Dorsolateral prefrontal cortex (tissue), 122 donors: ENCODE measurements at places on chromosomes 7 and 10. TPM values are rescaled to one million over a fixed set of nuclear protein-coding genes. Genes with fewer than 3 reads are reported as not detected.

GRCh38 chr10:101840102-101840684 lies 3.4 kb downstream of the KCNIP2 start:
- no peak for DNase-seq

GRCh38 chr10:51224671-51225161 lies 150.4 kb downstream of the PRKG1 start:
- DNase-seq: no peak

DNA sequence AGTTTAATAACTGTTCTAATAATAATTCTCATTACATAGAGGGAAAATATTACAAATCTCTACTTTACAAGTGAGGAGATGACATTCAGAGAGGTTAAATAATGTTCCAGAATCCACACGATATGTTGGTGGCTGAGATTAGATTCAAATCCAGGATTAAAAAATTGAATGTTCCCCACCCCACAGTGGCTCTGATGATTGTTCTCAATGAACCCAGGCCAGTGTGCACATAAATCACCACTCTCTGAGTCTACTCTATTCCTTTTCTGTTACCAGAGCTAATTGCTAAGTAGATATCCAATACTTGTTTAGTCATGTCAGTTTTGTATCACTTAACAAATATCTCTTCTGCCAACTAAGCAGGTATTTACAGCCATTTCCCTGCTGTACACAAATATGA lies 281.0 kb downstream of the ABCA13 start:
- DNase-seq: no peak

DNA sequence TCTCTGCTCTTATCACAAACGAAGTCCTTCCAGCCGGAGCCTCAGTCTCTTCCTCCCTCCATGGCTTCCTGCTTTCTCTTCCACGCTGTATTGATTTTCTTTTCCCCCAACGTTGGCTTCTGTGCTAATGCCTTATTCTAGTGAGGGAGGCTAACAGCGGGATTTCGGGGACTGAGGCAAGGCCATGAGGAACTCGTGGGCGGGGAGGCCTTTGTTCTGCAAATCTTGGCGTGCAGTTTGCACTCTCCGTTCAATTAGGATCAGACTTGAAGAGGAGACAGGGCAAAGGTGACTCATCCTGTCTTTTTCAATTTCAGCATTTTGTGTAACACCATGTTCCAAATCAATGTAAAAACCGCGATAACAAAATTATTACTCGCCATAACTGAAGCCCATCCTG lies 25.3 kb downstream of the EN2 start:
- DNase-seq: no peak

The HGF gene
- total RNA-seq: 24.9 TPM

The PPP1R9A gene
- total RNA-seq: 99.4 TPM
